ENCODE measurements at places on chromosomes 4 and X.

DNA sequence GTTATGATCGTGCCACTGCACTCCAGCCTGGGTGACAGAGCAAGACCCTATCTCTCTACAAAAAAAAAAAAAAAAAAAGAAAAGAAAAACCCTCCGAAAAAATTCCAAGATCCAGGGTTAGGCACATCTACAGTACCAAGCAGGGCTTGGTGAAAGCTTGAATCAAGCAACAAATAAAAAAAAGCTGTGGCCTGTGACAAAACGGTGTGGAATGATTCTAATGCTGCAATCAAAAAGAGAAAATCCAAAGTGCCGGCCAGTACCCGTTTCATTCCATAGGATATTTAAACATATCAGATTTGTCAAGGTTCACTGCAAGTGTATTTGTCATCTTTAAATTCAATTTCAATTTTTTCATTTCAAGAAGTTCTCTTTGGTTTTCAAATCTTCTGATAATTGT lies 20.5 kb downstream of the RWDD4 start:
- DNase-seq = no peak

DNA sequence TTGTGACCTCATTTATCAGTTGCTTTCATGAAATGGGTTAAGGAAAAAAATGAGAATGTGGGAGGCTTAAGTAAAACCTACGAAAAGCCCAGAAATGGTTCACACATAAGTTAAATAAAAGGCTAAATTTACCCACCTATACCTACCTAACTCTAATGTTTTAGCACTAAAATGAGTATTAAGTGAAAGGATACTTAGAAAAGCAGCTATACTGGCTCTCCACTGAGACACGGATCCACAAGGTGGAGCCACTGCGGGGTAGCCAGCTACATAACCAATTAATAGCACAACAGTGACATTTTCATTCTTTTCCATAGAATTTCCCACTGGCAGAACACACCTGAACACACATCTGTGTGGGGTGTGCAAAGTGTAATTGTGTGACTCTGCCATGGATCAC lies 101.9 kb downstream of the MAML3 start:
- no peak for DNase-seq

DNA sequence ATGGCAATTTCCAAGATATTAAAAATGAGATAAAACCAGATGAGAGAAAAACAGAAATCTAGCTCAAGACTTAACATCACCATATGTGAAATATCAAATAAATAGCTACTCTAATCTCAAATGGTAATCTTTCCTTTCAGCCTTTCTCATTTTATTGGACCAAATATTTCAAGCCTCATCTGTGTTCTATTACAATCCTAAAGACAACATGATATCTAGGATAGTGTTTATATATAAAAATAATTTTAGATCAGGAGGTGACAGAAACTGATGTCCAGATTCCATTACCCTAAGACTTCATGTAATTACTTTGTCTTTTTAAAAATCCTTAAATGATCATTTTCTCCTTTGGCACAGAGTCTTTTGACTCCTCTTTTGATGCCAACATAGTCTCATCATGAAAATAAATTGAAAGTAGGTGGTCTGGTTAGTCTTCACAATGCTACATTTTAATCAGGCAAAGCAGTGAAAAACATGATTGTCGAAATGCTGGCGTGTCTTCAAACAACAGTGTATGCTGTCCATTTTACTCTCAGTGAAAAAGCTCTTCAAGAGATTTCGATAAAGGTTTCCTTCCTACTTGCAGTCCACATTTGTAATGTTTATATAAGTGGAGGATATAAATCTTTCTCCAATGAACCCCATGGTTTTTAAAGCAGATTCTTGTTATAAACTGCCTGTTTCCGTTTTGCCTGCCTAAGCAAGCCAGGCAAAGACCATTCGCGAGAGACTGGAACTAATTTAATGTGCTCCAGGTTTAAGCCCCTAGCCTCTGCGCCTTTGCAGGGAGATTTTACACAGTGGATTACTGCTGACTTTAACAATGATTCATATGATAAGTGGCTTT lies 169.8 kb downstream of the SCFD2 start:
- DNase-seq = peak; percentile 18

DNA sequence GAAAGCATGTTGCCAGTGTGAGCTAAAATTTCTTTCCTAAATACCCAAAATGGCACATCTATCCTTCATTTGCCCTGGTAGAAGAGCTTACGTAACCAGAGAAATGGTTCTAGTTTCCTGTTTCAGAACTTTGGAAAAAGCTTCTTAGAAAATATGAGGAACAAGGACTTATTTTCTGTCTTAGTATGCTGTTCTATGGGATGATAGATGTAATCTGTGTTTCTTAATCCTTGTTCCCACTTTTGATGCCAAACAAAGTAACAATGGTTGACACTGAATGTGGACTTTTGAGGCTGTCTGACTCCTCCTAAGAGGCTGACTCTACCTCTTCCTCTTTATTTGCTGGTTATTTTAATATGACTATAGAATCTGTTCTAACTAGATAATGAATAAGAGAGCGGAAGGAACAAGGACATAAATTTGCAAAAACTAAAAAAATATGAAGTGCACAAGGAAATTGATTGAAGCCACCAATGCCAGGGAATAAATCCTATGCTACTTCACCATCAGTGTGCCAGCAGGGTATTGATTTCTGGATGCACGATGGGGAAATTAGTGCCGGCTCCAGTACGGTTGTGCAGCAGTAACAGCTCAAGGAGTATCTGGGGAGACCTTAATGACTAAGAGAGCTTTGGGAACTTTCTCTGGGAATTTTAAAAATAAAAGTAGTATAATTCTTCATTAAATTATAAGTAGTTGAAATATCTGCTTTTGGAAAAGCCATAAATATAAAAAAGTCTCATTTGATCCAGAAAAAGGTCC lies 39.4 kb upstream of the TET2 start:
- DNase-seq = no peak

GRCh38 chrX:96824166-96824565 lies 59.5 kb upstream of the RPA4 start:
- DNase-seq = no peak

- DNase-seq = no peak
Observed at GRCh38 chrX:53280331-53281320, 758 bp downstream of the IQSEC2 start.

DNA sequence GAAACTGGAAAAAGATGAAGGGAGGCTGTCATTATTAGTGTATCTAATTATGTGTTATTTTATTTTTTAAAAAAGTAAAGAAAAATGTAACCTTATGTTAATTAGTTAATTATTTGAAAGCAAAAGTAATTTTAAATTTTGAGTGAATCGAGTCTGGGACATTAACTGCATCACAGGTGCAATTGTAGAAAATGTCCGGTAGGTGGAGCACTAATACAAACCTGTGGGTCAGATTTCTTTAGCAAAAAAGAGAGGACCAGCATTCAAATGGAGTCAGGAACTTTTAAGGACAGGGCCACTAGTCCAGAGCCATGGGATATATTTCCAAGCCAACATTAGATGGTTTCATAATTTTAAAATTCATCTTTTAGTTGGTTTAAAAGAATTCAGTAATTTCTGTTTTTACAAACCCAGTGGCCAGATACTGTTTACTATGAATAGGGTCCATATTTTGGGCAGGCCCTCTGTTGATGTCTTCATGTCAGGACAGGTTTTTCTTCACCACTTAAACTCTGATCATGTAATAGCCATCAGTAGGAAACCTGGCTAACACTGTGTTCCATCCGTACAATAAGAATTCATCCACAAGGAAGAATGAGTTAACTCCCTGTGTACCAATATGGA lies 27.2 kb downstream of the BST1 start:
- DNase-seq = peak; percentile 64

DNA sequence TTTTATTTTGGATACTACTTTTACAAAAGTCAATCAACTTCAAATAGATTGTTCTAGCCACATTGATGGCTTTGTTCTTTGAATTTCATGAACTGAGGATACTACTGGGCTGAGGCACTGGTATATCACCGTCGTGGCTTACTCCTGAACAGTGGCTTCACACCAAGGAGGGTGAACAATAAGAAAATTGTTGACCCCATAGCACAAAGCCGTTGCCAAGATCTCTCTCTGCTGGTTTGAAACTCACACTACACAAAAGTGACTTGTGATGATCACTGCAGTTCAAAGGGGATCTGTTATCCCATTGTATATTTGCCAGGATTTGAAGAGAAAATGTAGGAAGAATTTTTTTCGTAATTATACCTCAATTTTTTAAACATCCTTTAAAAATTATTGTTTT lies 119.6 kb downstream of the PDLIM5 start:
- DNase-seq = no peak

DNA sequence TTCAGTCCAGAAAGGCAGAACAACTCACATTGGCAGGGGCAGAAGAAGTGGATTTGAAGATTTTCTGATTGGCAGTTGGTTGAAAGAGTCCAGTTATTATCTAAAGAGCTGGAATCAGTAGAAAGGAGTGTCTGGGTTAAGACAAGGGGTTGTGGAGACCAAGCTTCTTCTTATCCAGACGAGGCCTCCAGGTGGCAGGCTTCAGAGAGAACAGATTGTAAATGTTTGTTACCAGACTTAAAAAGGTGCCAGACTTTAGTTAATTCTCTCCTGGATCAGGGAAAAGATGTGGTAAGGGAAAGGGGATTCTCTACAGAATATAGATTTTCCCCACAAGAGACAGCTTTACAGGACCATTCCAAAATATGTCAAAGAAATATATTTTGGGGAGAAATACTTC lies 36.7 kb upstream of the TLR3 start:
- peak; percentile 41 for DNase-seq

- no peak for DNase-seq
Observed at GRCh38 chr4:94544811-94545210, 93.1 kb downstream of the PDLIM5 start.

- DNase-seq = no peak
Observed at GRCh38 chrX:15475486-15475885, 17.6 kb downstream of the PIR start.

GRCh38 chr4:70365479-70365878 lies 4.9 kb downstream of the SMR3A start:
- peak; percentile 37 for DNase-seq

- no peak for DNase-seq
Observed at GRCh38 chrX:85375333-85375738, 4.1 kb downstream of the POF1B start.
